ENCODE measurements at places on chromosomes 1 and 21. TPM values are rescaled to one million over a fixed set of nuclear protein-coding genes. Genes with fewer than 3 reads are reported as not detected.

DNA sequence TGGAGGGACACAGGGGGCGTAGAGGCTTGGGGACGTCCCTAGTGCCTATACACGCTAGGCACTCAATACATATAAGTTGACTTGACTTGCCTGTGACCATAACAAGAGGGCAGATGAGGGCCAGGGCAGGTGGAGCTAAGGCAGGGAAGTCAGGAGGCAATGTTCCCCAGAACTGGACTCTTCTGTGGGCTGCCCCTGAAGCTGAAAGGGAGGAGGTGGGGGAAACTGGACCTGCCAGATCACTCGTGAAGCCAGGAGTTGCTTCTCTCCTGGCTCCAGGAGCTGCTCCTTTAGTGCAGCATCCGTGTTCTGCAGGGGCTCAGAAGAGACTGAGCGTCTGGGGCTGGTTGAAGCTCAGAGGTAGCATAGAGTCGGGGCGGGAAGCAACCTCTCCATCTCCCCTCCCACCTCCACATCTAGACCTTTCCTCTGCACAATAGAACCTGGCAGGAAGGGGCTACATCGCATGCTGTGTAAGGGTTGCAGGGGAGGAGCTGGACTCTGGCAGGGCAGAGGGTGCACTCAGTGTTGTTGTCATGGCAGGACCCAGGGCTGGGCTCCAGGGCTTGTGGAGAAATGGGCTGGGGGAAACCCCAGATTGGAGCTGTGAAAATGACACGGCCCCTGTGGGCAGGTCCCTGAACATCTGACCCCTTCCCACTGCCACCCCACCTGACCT is 2.9 kb upstream of the SEMA4A start:
- no peak for DNase-seq

DNA sequence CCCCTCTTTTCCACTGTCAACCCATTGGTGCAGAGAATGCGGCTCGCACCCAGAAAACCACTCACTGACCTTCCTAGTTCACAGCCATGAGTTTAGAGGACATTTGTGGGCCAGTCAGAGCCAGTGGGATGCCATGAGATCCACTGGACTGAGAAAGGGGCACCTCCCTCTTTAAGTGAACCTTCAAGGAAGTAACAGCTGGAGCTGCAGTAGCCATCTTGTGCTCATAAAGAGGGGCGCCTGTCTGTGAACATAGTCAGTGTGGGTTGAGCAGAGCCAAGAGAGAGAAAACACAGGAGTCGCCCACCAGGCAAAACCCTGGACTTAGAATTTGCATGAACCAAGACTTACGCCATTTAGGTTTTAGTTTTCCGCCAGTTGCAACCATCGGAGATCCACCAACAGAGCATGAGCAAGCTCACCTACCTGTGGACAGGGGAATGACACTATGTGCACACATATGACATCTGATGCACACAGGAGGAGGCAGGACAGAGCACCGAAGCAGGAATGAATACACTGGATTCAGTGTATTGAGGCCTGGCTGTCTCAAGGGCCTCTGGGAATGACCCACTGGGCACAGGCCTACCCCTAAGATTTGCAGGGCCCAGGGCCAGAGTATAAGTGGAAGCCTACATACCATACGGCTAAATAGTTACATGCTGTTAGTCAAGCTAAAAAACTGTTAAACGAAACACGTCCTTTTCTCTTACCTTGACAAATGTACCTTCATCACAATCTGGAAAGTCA is 151.6 kb downstream of the GRIK3 start:
- DNase-seq = peak; percentile 2

DNA sequence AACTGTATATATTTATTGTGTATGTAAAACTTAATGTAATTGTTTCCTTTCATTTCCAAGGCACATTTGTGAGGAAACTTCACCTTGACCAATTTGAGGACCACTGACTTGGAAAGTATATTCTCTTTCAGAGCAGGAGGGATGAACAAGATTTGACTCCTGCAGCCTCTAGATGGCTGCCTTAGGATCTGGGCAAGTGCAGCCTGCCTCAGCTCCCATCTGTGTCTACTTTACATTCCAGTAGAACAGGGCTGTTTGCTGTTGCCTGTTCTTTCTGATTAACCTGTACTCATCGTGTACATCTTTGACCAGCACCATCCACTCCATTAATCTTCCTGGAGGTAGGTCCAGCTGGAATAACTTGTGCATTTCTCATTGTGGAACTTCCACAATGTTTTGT is 312.8 kb downstream of the HLX start:
- no peak for DNase-seq

The GPR153 gene
- total RNA-seq = 10.8 TPM

DNA sequence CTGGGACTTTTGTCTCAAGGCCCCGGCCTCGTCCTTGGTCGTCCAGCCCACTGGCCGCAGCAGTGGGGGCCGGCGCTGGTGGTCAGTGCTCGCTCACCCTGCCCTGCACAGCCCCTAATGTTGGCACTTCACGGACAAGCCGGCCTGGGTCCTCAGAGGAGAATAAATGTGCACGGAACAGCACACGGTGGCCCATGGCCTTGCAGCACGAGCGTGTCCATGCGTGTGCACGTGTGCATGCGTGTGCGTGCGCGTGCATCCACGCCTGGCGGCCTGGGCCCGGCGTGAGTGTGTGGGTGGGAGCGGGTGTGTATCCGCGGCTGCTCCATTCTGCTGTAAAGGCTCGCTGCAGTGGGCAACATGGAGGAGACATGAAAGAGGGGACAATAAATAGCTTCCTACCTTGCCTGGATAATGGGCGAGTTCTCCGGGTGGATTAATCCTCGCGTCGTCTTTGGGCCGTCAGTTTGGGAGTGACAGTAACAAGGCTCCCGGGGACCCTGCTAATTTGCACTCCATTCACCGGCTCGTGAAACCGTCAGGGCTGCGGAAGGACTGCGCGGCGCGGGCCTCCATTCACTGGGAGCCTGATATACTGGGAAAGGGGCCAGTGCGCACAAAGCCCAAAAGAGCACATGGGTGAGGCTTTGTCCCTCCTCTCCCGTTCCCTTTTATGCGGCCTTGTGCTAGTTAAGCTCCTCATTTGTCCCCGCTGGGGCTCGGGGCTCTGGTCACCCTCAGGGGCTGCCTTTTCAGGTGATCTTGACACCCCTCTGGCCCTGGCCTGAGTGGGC is 142.8 kb downstream of the PRDM16 start:
- DNase-seq = no peak

The DYRK3 gene
- total RNA-seq = 6.0 TPM

The TCHH gene
- total RNA-seq = 0.60 TPM

- no peak for DNase-seq
These were observed 1.5 kb upstream of the RALGPS2 start for GRCh38 chr1:178723546-178723945.

DNA sequence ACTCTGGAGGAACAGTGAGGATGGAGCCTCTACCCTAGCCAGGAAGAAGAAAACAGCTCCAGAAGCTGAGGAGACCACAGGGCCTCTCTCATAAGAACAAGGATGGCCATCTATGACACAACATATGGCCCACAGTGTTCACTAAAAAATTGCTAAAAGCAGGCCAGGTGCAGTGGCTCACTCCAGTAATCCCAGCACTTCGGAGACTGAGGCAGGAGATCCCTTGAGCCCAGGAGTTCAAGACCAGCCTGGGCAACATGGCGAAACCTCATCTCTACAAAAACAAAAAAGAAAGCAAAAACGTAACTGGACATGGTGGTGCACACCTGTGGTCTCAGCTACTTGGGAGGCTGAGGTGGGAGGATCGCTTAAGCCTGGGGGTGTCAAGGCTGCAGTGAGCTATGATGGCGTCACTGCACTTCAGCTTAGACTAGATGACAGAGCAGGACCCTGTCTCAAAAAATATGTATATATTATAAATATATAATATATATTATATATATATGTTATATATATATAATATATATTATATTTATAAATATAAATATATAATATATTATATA is 103.1 kb downstream of the TOMM20 start:
- DNase-seq = no peak

GRCh38 chr1:104987210-104987609 is 1237.5 kb downstream of the AMY1C start:
- DNase-seq = no peak

- DNase-seq = no peak
These were observed 179.2 kb downstream of the BACH1 start for GRCh38 chr21:29477941-29478340.

DNA sequence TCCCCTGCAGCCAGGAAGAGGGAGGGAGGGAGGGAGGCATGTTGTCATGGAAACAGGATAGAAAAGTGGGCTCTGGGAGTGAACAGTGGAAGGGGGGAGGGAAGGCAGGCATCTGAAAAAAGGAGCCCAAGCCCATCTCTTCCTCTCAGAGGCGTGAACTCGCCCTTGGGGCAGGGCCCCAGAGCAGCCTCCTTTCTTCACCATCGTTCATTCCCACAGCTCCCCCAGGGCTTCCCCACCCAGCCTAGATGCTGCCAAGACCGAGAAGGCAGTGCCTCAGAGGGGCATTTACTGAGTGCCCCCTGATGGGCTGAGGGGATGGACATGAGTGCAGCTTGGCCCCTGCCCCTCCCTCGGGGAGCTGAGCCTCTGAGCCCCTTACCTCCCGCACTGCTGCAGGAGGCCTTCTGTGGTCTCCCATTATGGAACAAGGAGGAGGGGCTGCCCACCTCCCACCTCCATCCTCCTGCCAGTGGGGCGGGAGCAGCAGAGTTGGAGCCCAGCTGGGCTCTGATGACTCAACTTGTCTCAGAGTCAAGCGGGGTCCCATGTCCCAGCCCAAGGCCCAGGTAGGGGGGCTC is 39.1 kb upstream of the KIF21B start:
- no peak for DNase-seq

DNA sequence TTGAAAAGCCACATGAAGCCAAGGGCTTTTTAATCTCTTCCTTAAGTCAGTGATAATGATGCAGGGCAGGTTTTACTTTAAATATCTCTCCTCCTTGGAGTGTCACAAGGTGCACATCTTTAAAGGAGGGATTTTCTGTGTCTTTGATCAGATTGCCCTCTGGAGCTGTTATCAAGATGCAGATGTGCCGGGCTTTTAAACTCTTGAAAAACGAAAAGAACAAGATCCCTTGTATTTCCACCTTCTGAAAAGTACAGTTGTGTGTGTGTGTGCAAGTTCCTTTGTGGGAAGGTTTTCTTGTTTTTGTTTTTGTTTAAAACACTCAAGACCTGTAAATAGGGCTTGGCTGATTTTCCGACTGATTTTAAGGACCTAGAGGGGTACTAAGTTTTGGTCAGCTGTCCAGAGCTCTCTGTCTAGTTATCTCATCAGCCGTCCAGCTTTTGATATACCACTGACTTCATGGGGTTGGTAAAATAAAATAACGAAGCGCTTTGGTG is 1.6 kb downstream of the MARK1 start:
- DNase-seq = no peak

DNA sequence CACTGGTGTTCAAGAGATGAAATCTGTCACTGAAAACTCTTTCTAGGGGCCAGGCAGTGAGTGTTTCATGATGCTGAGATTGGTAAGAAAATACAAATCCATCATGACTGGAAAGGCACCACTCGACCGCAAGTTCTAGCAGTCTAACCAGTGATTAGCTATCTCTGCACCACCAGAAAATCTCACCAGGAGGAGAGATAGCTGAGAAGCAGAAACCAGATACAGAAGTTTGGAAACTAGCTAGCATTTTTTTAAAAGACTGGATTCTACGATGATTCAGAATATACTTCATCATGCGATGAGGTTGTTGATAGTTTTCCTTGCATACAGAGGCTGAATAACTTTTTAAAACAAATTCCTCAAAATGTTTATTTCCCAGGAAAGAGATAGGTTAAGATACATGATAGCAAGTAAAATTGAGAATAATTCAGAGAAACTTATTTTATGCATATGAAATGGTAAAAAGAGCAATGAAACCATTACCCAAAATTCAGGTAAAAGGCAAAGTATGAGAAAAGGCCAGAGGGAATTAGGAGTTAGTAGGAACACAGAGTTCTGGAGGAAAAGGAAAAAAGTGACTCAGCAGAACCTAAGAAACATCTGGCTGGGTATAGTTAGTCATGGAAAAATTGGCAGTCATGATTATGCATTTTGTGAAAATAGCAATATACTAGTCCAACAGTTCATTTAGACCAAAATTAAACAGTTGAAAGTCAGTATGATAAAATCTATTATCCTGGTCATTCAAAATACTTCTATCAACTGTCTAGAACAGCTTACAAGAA is 3.3 kb upstream of the F3 start:
- no peak for DNase-seq

DNA sequence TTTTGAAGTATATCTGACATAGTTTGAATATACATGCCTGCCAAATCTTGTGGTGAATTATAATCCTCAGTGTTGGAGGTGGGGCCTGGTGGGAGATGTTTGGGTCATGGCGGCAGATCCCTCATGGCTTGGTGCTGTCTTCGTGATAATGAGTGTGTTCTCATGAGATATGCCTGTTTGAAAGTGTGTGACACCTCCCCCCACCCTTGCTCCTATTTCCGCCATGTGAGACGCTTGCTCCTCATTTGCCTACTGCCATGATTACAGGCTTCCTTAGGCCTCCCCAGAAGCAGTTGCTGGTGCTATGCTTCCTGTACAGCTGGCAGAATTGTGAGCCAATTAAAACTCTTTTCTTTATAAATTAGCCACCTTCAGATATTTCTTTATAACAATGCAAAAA is 436.6 kb upstream of the BEND5 start:
- no peak for DNase-seq

GRCh38 chr1:220157738-220158137 is 63.8 kb downstream of the IARS2 start:
- DNase-seq = no peak

- DNase-seq = no peak
These were observed 35.3 kb downstream of the L1TD1 start for GRCh38 chr1:62229932-62230331.

- DNase-seq = peak; percentile 54
These were observed 769 bp downstream of the GPSM2 start for GRCh38 chr1:108877348-108878159.

The ALPL gene
- total RNA-seq = 10.8 TPM

GRCh38 chr1:200311256-200311655 is 98.6 kb downstream of the ZNF281 start:
- no peak for DNase-seq

GRCh38 chr1:27176323-27176722 is 21.4 kb upstream of the SLC9A1 start:
- no peak for DNase-seq

GRCh38 chr1:199472018-199472417 is 555.5 kb upstream of the NR5A2 start:
- DNase-seq = no peak

The ZBTB7B gene
- 46.9 TPM for total RNA-seq

The SLC35E2B gene
- total RNA-seq = 45.0 TPM

- DNase-seq = no peak
These were observed at the start of gene GNG4 for GRCh38 chr1:235649368-235650163. Gene GNG4, minus strand, starts transcription at chr1:235649784. Its CDS starts 65,946 bp downstream, at chr1:235583838.

The SH2D2A gene
- 2.9 TPM for total RNA-seq

All from tibial nerve (tissue), 4 donors.